ENCODE measurements at places on chromosomes 1 and 21. TPM values are rescaled to one million over a fixed set of nuclear protein-coding genes. Genes with fewer than 3 reads are reported as not detected.
A peak's percentile ranks its signal among the peaks of the same experiment; 100 is the strongest.

DNA sequence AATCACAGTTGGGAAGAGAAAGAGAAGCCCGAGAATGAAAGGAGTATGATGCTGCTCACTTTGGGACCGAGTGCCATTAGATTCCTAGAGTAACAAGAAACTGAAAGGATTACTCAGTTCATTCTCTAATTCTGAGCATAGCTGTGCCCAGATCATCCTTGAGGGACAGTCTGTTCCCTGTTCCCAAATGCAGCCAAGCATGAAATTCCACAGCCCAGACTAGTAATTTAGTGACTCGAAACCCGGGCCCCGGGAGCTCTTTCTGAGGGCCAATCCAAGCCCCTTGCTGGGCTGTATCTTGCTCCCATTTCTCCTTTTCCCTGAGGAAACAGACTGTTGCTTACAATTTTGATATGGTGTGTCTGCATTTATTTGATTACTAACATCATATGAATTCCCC lies 30.0 kb upstream of the ETS2 start:
- peaks cover 56% of the 10 kb centered on the region for H3K4me1 ChIP-seq
- H3K36me3 ChIP-seq = peaks cover 8% of the 10 kb centered on the region
- peaks cover 11% of the 10 kb centered on the region for H3K27me3 ChIP-seq
- no peak overlapping the region for H3K4me3 ChIP-seq
- H3K27ac ChIP-seq = no peak overlapping the region

LCE6A gene
- total RNA-seq = not detected

- peaks cover 38% of the 10 kb centered on the region for H3K4me1 ChIP-seq
- no peak overlapping the region for H3K27ac ChIP-seq
- no peak for DNase-seq
- no peaks in the 10 kb centered on the region for H3K36me3 ChIP-seq
Observed at GRCh38 chr1:58575551-58576324, 1.3 kb downstream of the TACSTD2 start.

DNA sequence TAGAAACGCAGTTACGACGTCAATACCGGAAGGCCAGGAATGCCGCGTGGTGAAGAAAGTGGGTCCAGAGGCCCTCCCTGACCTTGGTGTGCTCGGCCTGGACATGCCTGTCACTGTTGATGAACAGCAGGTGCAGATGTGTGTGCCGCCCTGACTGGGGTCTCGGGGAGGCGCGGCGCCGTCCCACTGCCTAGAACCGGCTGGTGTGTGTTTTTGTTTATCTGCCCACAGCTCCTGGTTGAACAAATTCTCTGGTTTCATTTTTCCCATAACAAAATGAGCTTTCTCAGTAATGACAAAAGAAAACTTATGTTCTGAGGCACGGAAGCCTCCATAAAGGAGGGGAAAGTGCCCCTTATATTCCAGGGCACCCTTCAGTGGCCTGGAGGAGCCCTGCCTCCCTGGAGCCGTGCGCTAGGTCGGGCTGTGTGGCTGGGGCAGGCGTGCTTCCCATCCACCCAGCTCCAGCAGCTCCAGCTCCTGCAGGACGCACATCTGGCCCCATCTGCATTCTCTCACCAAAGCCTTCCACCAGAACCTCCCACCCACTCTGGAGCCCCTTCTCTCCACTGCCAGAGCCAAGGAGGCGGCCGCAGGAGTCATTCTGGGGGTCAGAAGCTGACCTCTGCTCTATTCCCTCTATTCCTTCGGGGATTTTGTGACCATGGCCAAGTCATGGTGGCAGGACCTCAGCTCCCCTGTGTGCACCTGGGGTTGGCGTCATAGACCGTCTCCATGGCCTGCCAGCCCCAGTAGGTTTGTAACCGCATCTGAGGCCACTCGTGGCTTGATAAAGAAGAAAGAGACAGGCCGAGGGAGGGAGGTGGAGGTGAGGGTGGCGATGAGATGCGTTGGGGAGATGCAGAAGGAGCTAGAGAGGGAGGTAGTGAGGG lies 20.1 kb upstream of the COL18A1 start:
- no peak overlapping the region for H3K27ac ChIP-seq
- H3K4me3 ChIP-seq = no peak overlapping the region
- H3K4me1 ChIP-seq = no peaks in the 10 kb centered on the region
- DNase-seq = no peak

DIO1 gene
- total RNA-seq = not detected

DNA sequence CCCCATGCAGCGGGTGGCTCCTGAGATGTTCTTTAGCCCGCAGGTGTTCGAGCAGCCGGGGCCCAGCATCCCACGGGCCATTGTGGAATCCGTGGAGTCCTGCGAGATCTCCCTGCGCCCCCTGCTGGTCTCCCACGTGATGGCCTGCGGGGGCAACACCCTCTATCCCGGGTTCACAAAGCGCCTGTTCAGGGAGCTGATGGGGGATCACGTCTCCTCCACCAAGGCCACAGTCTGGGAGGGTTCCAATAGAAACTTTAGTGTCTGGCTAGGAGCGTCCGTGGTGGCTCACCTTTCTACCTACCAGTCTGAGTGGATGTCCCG lies 71.0 kb downstream of the ACTL8 start:
- H3K27ac ChIP-seq = no peak overlapping the region
- DNase-seq = peak; percentile 58
- H3K36me3 ChIP-seq = no peaks in the 10 kb centered on the region
- H3K4me3 ChIP-seq = no peak overlapping the region

DNA sequence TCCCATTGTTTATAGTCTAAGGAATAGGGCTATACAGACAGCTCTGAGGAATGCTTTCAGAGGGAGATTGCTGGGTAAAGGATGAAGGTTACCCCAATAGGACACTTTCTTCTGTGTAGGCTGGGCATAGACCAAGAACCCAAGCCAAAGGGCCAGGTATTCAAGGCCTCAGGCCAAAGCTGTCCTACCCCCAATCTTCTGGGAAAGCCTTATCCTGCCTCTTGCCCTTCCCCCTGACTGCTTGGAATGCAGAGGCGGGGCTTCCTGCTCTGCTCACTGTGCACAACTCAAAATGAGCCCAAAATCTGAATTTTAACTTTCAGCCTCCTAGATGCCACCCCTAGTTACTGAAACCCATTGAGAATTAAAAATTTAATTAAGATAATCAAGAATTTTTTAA lies 2.2 kb downstream of the OR10Z1 start:
- peaks cover 4% of the 10 kb centered on the region for H3K27me3 ChIP-seq
- no peak for DNase-seq
- no peaks in the 10 kb centered on the region for H3K36me3 ChIP-seq
- peaks cover 2% of the 10 kb centered on the region for H3K4me1 ChIP-seq
- no peak overlapping the region for H3K27ac ChIP-seq

- no peak for DNase-seq
- no peaks in the 10 kb centered on the region for H3K27me3 ChIP-seq
- H3K4me1 ChIP-seq = no peaks in the 10 kb centered on the region
- no peak overlapping the region for H3K4me3 ChIP-seq
- no peak overlapping the region for H3K27ac ChIP-seq
Observed at GRCh38 chr1:43639976-43640794, 9.8 kb upstream of the KDM4A start.

DDX20 gene
- 13.5 TPM for total RNA-seq

GRCh38 chr1:10980841-10981727 lies 31.4 kb upstream of the TARDBP start:
- no peak for DNase-seq
- H3K4me3 ChIP-seq = no peak overlapping the region
- peaks cover 18% of the 10 kb centered on the region for H3K27me3 ChIP-seq
- no peaks in the 10 kb centered on the region for H3K36me3 ChIP-seq
- peaks cover 10% of the 10 kb centered on the region for H3K4me1 ChIP-seq

DNA sequence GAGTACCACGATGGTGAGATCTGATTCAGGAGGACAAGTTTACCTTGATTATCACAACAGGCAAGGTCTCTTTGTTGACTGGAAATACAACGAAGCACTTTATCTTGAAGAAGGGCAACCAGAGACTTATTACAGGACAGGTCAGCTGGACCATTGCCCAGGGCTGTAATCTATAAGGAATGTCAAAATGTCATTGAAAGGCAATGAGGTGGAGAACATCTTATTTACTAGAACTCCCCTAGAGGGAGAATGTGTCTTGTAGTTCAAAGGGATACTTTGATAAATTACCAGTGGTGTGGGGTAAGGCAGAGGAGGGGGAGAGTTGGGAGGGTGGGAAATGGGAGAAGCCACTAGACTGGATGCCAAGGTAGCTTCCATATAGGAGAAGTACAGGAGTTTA lies 212.3 kb downstream of the NCAM2 start:
- no peaks in the 10 kb centered on the region for H3K36me3 ChIP-seq
- no peaks in the 10 kb centered on the region for H3K27me3 ChIP-seq
- H3K27ac ChIP-seq = no peak overlapping the region

DNA sequence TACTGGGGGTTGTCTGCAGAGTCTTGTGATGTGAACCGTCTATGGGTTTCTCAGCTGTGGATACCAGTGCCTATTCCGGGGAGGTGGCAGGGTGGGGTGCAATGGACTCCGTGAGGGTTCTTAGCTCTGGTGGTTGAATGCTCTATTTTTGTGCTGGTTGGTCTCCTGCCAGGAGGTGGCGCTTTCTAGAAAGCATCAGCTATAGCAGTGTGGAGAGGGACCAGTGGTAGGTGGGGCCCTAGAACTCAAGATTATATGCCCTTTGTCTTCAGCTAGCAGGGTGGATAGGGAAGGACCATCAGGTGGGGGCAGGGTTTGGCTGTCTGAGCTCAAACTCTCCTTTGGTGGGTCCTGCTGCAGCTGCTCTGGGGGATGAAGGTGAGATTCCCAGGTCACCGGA lies 127.3 kb upstream of the PLD5 start:
- H3K27me3 ChIP-seq = peaks cover 2% of the 10 kb centered on the region
- no peaks in the 10 kb centered on the region for H3K4me1 ChIP-seq
- H3K4me3 ChIP-seq = no peak overlapping the region
- DNase-seq = peak; percentile 17

- no peaks in the 10 kb centered on the region for H3K4me1 ChIP-seq
- no peak overlapping the region for H3K27ac ChIP-seq
- DNase-seq = no peak
- H3K36me3 ChIP-seq = no peaks in the 10 kb centered on the region
- peaks cover 18% of the 10 kb centered on the region for H3K27me3 ChIP-seq
Observed at GRCh38 chr1:41439234-41439633, 45.2 kb downstream of the EDN2 start.

GRCh38 chr1:94697839-94698238 lies 122.3 kb upstream of the SLC44A3 start:
- H3K36me3 ChIP-seq = no peaks in the 10 kb centered on the region
- H3K27me3 ChIP-seq = peaks cover 12% of the 10 kb centered on the region

DNA sequence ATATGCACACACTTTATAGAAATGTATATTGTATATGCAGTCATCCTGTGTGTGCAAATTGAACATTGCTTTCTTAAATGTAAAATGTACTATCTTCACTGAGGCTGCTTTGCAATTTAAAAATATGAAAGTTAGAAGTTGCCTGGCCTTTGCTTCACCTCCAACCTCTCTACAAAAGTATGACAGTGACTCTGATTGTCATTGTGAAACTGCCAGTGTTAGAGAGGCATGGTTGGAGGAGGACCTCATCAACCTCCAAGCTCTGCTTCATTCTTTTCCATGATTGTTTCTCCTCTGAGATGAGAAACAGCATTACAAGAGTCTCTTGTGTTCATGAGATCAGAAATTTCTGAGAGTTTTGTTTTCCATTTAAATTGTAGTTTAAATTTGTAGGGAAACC lies 185.5 kb downstream of the ZC3H11B start:
- peaks cover 10% of the 10 kb centered on the region for H3K27me3 ChIP-seq
- DNase-seq = no peak

DNA sequence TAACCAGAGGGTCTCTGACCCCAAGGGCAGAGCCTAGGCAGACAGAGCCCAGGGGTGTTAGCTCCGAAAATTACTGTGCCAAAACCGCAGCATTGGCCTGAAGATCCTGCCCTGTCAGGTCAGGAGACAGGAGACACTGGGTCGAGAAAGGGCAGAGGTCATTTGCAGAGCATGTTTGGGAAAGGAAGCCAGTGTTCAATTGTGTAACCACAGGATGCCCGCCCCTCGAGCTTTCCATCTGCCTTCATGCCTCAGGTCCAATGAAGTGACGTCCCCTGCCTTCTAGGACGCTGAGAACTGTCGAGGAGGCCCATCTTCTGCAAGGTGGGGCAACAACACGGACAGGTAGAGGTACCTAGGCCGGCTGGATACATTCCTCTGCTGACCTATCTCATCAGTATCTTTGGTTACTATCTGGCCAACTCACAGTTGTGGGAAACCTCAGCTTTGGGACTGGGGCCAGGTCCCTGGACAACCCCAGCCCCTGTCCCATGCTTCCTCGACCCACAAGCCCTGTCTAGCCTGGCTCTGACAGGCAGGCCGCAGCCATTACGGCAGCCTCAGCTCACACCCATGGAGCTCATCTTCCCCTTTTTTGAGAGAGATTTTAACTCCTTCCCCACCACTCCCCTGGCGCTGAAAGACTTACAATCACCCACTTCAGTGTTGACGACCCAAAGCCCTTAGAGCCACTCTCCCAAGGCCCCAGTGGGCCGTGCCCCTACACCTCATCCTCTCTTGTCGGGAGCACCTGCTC lies 1.3 kb downstream of the ARL8A start:
- peak overlapping the region; percentile 92 for H3K27ac ChIP-seq
- DNase-seq = peak; percentile 43
- peak overlapping the region; percentile 95 for H3K4me3 ChIP-seq
- H3K4me1 ChIP-seq = peaks cover 31% of the 10 kb centered on the region

- H3K36me3 ChIP-seq = no peaks in the 10 kb centered on the region
- no peak for DNase-seq
- no peaks in the 10 kb centered on the region for H3K27me3 ChIP-seq
- no peak overlapping the region for H3K27ac ChIP-seq
Observed at GRCh38 chr21:44999972-45000636, 60.3 kb downstream of the SLX9 start.

LMOD1 gene
- not detected for total RNA-seq

- DNase-seq = no peak
- no peak overlapping the region for H3K4me3 ChIP-seq
- peak overlapping the region; percentile 13 for H3K27ac ChIP-seq
- peaks cover 4% of the 10 kb centered on the region for H3K36me3 ChIP-seq
- no peaks in the 10 kb centered on the region for H3K27me3 ChIP-seq
Observed at GRCh38 chr1:25814549-25815087, 5.1 kb upstream of the MTFR1L start.

GRCh38 chr1:12435639-12436344 lies 182.2 kb downstream of the DHRS3 start:
- H3K4me3 ChIP-seq = peak overlapping the region; percentile 11
- peak overlapping the region; percentile 71 for H3K27ac ChIP-seq
- peaks cover 41% of the 10 kb centered on the region for H3K36me3 ChIP-seq
- H3K4me1 ChIP-seq = peaks cover 75% of the 10 kb centered on the region

CFAP107 gene
- not detected for total RNA-seq

- H3K36me3 ChIP-seq = no peaks in the 10 kb centered on the region
- no peaks in the 10 kb centered on the region for H3K4me1 ChIP-seq
- no peaks in the 10 kb centered on the region for H3K27me3 ChIP-seq
- H3K27ac ChIP-seq = no peak overlapping the region
- H3K4me3 ChIP-seq = no peak overlapping the region
Observed at GRCh38 chr1:25530186-25531081, 13.0 kb upstream of the LDLRAP1 start.

- no peak overlapping the region for H3K4me3 ChIP-seq
- no peaks in the 10 kb centered on the region for H3K36me3 ChIP-seq
- no peaks in the 10 kb centered on the region for H3K4me1 ChIP-seq
- DNase-seq = no peak
- H3K27ac ChIP-seq = no peak overlapping the region
Observed at GRCh38 chr1:85406887-85407533, 57.9 kb downstream of the DDAH1 start.

GRCh38 chr1:12194666-12195216 lies 27.9 kb downstream of the TNFRSF1B start:
- H3K27ac ChIP-seq = peak overlapping the region; percentile 37
- no peak overlapping the region for H3K4me3 ChIP-seq
- H3K27me3 ChIP-seq = no peaks in the 10 kb centered on the region
- H3K36me3 ChIP-seq = peaks cover 52% of the 10 kb centered on the region
- DNase-seq = no peak
- H3K4me1 ChIP-seq = peaks cover 11% of the 10 kb centered on the region

CHIT1 gene
- total RNA-seq = 0.63 TPM

GRCh38 chr1:63189677-63190076 lies 132.7 kb upstream of the FOXD3 start:
- no peaks in the 10 kb centered on the region for H3K4me1 ChIP-seq
- DNase-seq = no peak
- no peaks in the 10 kb centered on the region for H3K36me3 ChIP-seq
- H3K27ac ChIP-seq = no peak overlapping the region
- H3K27me3 ChIP-seq = peaks cover 7% of the 10 kb centered on the region
